ENCODE measurements at places on chromosomes 5 and 9. TPM values are rescaled to one million over a fixed set of nuclear protein-coding genes. Genes with fewer than 3 reads are reported as not detected.

GRCh38 chr5:6633469-6634245 lies 417 bp downstream of the SRD5A1 start:
- peak; percentile 88 for DNase-seq

- DNase-seq = no peak
Measured at GRCh38 chr5:114097570-114097969, 264.3 kb upstream of the KCNN2 start.

- DNase-seq = no peak
Measured at GRCh38 chr5:152855441-152855840, 450.4 kb upstream of the NMUR2 start.

DNA sequence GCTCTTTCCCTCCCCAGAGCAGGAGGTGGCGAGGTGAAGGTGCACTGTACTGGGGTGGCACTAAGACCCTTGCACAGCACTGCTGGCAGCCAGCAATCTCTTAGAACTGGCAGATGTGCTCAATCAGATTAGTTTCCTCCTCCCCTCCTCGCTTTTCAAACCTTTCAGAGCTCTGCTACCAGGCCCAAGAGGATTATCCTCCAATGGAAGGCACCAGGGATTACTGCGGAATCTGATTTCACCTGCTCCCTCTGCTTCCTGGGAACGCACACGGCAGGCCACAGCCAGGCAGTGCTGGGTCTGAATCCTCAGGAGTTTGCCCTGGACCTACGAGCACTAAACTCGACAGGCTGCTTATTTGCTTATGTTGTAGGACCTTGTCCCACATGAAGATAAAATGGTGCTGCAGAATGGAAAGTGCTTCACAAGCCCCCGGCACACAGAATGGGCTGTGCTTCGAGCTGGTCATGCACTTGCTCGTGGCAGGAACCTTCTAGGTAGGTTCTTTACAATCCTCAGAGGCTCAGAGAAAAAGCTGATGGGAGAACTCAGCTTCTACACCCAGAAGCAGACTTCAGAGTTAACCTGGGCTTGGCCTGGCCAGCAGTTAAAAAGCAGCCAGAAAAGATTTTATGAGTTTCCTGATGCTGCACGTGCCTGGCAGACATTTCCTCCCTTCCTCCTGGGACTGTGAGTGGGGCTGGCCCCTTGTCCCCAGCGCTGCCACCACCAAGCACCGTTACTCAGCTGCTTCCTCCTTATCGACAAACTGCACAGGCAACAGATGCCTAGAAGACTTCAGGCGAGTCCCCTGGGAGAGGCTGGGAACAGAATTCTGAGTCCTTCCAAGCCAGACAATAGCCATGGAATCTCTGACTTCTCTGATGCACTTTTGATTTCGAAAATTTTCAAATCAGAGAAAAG lies 33.1 kb downstream of the FABP6 start:
- DNase-seq = no peak

Gene CAVIN4
- total RNA-seq = 1.1 TPM

DNA sequence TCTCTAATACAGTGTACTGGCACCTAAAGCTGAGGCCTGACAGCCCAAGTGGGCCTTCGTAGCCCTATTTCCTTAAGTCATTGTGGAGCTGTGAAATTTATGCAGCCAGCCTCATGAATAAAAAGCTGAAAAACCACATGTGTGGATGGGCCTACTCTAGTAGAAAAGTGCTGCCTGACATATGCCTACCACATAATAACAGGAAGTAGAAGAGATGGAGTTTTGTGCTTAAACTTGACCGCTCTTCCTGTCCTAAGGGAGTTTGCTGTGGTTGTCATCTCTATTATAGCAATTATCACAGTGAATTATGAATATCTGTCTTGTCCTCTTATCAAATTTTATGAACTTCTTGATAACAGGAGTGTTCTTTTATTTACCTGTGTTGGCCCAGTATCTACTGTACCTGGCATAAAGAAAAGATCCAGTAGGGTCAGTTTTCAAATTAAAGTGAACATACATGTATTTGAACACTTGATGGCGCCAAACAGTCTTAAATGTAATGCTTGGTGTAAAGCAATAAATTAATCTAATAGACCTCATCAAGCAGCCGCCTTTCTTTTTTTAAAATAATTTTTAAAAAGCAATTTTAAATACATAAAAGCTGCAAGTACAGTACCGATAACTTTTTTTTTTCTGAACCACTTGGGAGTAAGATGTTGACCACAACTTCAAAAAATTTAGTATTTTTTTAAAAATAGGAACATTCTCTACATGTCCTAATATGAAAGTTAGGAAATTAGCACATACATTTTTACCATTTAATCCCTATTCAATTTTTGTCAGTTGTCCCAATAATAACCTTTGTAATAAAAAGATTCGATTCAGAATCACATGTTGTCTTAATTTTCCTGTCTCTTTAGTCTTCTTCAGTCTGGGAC lies 51.0 kb downstream of the FKTN start:
- no peak for DNase-seq

DNA sequence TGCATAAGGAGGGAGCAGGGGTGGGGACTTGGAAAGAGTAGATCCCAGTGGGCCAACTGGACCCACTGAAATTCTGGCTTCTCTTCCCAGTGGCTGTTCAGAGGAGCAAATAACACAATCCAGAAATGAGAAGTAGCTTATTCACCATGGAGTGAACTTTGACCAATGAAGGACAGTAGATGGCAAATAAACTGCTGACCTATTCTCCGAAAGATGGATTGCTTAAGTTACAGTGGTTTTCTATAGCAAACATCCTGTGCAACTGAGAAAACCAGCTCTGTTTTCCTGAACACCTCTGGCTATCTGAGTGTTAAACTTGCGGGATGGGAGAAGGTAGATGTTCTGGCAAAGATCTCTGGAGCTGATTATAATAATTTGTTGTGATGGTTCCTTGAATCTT lies 325.1 kb downstream of the SPATA31D1 start:
- DNase-seq = no peak

Gene ARHGEF37
- 8.9 TPM for total RNA-seq

All from osteocyte (in vitro differentiated cells).